Stimulated activated CD8-positive, alpha-beta memory T cell treated with anti-CD3 and anti-CD28 coated beads, Interleukin-7, amount 100 ng/mL, for 4 hours (primary cell): ENCODE measurements at places on chromosomes 4 and X.

DNA sequence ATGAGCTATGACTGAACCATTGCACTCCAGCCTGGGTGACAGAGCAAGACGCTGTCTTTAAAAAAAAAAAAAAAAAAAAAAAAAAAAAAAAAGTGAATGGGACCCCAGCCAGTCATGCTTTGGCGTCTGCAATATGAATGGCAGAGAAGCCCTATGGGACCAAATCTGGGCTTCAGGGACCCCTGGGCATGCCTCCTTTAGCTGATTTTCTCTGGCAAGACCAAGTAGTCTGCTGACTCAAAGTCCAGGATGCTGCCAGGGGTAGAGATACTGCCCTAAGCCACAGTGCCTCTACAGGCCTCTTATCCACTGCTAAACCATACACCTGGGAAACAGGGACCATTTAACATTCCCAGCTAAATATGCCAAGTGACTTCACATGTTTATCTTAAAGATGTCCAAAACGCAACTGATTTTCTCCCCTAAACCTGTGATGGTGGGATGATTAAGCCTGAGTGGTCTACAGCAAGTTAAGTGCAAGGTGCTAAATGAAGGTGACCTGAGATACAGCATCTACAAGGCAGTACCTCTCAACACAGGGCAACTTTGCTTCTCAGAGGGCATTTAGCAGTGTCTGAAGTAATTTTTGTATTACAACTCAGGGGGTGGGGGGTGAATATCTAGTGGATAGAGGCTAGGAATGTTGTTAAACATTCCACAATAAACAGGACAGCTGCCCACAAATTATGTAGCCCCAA lies 5.8 kb downstream of the RPS4X start:
- no peak for DNase-seq

DNA sequence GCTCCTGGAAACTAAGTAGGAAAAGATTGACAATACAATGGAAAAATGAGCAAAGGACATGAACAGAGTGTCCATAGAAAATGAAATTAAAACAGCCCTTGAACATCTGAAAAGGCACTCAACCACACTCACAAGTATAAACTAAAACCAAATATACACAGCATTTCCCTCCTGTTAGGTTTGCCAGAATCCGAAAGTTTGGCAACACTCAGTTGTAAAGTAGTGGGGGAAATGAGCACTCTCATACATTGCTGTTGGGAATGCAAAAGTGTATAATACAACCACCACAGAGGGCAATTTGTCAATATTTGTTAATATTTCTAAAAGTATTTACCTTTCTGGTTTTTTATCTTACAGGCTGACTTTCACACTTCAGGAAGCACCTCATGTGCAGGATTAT lies 84.2 kb upstream of the TMEM164 start:
- DNase-seq: no peak

DNA sequence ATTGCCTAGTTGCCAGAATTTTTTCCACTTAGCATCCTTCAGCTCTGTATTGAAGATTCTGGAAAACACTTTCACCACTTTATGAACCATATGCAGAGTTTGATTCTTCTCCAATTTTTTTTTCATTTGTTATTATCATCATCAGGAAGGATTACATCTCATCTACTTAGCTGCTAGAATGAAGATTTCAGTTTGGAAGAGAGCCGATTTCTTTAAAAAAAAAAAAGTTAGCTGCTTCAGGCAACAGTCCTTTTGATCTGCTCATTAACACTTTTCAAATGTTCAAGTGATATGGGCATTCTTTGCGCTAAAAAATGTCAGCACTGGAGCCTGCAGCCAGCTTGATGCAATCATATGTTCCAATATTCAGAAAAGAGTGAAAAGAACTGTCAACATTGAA lies 76.2 kb downstream of the ANTXR2 start:
- no peak for DNase-seq

- DNase-seq: no peak
Observed at GRCh38 chrX:2677764-2678163, 13.3 kb upstream of the CD99 start.

GRCh38 chrX:24204958-24205357 lies 55.4 kb downstream of the ZFX start:
- DNase-seq: no peak

DNA sequence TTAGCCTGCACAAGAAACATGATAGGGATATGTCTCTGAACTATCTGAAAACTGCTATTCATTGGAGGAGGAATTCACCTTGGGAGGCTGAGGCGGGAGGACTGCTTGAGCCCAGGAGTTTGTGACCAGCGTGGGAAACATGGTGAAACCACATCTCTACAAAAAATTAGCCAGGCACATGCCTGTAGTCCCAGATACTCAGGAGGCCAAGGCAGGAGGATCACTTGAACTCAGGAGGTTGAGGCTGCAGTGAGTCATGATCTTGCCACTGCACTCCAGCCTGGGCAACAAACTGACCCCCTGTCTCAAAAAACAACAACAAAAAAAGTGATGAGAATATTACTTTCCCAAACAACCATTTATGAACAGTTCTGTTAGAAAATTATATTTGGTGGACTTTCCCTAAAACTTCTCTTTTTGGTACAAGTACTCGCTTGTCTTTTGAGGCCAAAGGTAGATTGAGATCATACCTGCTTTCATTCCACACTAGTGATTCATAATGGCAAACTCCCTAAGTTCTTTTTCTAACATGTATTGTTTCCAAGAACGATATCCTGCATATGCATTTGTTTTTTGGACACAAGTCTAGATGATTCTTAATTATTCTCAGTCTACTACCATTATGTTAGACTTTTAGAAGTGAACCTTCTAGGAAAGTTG lies 33.4 kb downstream of the METTL14 start:
- DNase-seq: no peak
